Iris pigment epithelial cell (primary cell): ENCODE measurements at places on chromosomes 3 and 15.

- no peak for DNase-seq
These were observed 71.4 kb downstream of the SMAD3 start for GRCh38 chr15:67136802-67137201.

DNA sequence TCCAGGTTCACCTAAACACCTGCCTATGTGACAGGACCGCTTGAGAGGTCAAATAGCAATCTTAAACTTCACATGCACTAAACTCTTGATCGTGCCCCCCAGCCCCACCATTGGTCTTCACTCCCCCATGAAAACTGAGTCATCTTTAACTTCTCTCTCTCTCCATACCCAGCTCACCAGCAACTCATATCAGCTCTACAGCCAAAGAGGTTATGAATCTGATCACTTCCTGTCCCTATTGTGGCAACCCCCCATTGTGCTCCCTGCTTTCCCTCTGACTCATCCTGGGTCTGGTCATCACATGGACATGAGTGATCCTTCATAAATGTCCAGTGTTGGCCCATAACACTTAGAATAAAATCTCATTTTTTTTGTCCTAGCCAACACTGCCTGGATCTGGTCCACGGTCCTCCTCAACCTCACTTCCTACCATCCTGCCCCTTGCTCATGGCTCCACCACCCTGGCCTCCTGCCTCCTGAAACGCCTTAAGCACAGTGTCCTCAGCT, 103.4 kb upstream of the HACD2 start:
- peak; percentile 95 for DNase-seq

DNA sequence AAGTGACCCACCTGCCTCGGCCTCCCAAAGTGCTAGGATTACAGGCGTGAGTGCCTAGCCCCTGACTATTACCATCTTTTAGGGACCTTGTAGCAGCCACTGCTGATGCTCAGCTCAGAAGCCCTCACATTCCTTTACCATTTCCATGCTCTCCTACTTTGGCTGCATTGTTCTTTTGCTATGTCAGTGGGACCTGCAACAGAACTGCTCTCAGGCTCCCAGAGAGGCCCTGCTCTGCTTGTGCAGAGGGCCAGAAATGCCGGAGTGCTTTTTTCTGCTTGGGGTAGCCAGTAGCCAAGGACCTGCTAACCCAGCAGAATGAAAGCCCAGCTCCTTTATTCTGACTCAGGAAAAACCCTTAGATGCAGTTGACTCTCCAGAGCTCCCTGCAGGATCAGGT, 18.3 kb upstream of the PROK2 start:
- DNase-seq, result no peak

DNA sequence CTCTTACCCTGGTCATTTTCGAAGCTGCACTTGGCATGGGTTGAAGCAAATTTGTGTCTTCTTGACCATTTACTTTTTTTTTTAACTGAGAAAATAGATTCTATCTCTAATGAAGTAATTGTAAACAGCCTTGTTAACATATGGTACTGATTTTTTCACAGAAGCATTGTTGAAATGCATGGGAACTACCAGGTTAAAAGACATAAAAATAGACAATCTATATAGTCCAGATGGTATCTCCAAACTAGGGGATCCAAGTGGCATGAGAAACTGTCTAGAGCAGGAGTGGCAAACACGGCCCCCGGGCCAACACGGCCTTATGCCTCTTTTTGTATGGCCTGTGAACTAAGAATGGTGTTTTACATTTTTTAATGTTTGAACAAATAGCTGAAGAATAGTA, 41.9 kb downstream of the CACNA1D start:
- no peak for DNase-seq

- no peak for DNase-seq
These were observed 12.5 kb downstream of the MBNL1 start for GRCh38 chr3:152281133-152281713.

DNA sequence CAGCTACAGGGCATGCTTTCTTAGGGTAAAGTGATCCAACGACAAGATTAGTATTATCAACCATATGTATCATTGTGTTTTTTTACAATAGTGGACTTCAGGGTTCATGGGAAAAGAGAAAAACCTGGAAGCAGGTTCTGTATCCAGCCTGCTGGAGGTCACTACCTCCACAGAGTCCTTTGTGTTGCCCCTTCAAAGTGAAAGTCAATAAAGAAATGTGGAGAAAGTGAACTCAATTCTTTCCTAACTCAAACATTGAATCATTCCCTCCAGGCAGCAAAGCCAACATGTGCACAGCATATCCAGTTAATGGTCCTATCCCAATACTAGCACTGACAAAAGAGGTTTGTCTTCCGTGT, 45.4 kb downstream of the FGF7 start:
- peak; percentile 49 for DNase-seq

DNA sequence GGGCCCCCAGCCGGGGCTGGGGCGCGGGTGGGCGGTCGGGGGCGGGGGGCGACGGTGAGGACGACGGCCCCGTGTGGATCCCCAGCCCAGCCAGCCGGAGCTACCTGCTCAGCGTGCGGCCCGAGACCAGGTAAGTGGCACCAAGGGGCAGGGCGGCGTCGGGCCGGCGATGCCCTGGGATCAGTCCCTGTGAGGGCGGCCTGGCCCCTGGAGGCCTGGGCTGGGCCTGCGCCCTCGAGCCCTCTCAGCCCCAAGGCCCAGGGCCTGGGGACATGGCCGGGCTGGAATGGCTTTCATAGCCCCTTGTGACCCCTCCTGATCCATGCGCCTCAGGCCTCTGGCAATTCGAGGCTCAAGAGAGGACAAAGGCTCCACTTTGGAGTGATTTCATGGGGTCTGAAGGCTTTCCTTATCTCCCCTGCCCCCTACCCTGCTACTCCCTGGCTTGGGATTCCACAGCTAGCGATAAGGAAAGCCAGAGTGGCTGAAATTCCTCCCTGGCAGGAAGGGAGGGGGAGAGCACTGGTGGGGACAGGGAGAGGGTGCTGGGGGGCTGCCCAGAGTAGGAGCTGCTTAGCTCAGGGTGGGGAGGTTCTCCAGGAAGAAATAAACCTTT, 418 bp downstream of the ALPK3 start:
- no peak for DNase-seq

DNA sequence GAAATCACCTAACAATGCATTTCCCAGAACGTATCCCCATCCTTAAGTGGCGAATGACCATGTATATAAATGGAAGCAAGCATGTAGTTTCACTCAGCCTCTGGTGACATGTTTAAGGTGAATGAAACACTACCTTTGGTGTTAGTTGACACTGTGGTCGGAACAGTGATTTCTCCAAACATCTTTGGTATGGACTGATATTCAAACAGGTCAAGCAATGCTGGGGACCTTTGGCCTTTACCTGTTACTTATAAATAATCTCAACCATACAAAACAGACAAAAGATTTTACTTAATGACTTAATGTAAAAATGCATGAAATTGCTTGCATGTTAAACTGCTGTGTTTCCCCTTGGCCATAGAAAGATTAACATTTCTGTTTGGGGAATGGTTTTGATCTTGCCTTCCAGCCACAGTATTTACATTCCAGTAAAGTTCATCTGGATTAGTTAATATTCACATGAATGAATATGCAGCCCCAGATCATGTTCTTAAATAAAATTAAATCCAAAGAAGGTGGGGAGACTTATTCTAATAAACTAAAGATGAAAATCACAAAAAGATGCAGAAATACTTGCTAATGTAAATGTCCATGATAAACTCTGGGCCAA, 74.4 kb upstream of the HES1 start:
- peak; percentile 50 for DNase-seq

- peak; percentile 95 for DNase-seq
These were observed 254.4 kb upstream of the ZPLD1 start for GRCh38 chr3:102180280-102180931.

DNA sequence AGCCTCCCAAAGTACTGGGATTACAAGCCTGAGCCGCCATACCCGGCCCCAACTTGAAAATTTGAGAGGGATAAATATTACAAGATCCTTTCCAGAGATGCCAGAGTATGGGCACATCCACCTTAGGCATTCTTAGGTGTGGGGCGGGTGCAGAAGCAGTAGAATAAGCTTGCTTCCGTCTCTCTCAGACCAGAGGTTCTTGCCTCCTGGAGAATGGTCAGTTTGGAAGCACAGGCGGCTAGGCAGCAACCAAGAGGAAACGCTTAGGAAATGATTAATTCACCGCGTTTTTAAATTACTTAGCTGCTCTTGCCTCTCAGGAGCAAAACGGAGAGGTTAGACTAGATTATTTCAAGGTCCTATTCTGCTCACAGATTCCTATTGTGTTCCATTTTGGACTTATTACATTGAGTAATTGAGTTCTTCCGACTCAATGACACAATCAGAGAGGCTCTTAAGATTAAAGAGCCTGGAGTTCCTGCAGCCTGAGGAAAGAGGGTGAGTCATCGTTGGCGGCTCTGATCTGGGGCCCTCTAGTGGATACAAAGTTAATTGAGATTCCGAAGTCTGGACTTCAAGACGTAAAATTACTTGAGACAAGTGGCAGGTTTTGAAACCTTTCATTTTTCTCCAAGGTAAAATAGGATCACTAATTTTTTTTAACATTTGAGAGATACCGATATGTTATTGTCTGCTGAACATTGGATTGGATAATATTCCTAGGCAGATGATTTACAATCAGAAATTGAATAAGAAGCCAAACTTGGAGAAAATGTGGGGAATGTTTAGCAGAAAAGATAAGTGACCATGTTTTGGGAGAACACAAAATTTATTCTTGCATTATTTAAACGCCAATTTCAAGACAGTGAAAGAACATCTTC, 5.8 kb upstream of the TOPAZ1 start:
- DNase-seq, result peak; percentile 95

GRCh38 chr3:72957297-72957696, 39.3 kb upstream of the PPP4R2 start:
- no peak for DNase-seq

GRCh38 chr15:40091861-40092255, 16.8 kb downstream of the BMF start:
- no peak for DNase-seq

DNA sequence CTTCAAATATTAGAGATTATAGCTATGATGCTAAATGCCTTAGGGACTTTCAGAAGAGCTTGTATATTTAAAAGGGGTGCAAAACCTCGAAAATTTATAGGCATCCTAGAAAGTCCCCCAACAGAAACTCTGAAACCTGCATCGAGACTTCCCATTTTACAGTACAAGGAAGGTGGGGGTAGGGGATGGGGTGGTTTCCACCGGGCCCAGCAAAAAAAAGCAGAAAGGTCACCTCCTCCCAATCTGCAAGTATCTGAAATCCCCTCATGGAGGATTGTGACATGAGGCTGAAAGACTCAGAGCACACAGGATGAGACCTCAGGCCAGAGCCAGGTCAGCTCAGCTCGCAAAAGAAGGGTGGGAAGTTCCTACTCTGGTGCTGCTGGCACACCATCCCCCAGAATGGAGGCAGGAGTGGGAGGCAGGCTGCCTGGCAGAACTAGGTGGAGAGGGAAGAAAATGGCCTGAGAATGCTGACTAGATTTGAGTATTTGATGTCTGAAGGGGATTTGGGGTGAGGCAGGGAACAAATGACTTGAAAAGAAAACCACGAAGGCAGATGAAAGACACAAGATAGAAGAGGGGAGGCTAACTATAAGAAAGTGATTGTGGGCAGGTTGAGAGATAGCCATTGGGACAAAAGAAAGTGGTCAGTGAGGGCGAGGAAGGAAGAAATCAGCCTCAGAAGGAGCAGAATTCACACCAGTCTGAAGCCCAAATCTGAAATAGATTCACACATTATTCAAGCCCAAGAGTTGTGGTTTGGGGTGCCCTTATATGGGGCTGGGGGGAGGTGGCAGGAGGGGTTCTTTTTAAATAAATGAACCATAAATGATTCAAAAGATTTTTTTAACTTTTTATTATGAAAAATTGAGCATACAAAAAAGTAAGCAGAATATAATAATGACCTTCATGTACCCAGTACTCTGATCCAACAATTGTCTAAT, 22.5 kb upstream of the TSC22D2 start:
- DNase-seq, result no peak
